ENCODE measurements at places on chromosomes 7 and 10.

GRCh38 chr10:24477915-24478314, 245.8 kb downstream of the ARHGAP21 start:
- DNase-seq, result no peak

DNA sequence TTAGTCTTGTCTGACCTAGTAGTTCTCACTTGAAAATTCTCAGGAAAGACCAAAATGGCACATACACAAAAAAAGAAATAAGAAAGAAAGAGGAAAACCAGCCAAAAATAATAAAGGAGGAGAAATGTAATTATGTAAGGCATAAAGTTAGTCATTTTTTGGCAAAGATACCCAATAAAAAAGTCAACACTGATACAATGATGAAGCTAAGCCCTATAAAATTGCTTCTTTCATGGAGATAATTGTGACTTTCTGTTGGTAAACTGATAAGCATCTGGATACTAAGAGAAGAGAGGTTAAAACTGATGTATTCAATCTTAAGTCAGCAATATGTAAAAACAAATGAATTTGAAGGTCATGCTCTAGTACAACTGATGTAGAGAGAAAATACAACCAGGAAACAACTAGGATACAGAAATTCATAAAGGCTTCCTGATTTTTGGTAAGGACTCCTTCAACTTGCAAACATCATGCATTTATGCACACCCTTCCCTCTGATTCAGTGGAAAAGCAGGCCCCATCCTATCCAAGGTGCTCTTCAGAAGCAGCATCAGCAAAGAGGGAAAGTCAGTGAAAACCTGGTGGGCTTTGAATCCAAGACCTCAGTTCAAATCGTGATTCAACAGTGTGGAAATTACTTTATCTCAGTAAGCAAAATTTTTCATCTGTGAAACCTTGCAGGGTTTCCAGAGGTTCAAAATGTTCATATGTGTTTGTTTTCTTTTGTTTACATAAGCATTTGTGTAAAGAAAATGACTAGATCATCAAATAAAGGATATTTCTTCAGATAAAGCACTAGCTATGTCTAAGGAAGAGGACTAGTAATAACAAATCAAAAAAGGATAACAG, 32.6 kb downstream of the IMMP2L start:
- DNase-seq, result no peak

DNA sequence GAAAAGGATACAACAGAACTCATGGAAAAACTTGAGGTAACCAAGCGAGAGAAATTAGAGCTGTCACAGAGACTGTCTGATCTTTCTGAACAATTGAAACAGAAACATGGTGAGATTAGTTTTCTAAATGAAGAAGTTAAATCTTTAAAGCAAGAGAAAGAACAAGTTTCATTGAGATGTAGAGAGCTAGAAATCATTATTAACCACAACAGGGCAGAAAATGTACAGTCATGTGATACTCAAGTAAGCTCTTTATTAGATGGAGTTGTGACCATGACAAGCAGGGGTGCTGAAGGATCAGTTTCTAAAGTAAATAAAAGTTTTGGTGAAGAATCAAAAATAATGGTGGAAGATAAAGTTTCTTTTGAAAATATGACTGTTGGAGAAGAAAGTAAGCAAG, 62.1 kb downstream of the AKAP9 start:
- DNase-seq, result no peak

DNA sequence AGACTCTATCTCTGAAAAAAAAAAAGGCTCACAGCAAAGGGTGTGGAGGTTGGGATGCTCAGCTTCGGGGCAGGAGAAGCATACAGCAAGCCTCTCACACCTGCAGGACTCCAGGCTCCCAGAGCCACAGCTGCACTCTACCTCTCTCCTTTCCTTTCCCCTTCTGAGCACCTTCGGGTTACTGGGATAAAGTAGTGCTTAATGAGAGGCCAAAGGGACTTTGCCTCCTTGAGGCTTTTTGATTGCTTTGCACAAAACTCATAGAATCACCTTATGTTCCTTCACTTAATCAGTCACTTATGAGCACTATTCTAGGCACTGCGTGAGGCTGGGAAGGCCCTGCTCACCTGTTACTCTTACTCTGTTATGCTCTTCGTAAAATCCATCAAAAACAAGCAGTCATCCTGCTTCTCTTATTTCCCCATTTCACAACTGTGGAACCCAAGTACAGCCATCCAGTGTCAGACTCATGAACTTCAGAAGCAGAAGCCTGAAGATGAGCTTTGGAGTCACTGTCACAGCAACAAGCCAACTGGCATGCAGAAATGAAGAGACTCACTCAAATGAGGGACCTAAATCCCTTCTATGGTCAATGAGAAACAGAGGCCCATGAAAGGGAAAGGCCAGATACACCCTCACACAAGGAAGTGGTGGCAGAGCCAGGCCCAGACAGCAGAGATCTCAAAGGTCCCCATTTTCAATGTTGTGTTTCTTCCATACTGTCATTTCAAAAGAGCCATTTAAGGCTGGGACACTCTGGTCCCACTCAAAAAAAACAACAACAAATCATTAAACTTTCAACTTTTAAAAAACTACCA, 205.4 kb downstream of the KCNMA1 start:
- DNase-seq, result no peak

- no peak for DNase-seq
These were observed 184.7 kb upstream of the FZD1 start for GRCh38 chr7:91079487-91079886.

DNA sequence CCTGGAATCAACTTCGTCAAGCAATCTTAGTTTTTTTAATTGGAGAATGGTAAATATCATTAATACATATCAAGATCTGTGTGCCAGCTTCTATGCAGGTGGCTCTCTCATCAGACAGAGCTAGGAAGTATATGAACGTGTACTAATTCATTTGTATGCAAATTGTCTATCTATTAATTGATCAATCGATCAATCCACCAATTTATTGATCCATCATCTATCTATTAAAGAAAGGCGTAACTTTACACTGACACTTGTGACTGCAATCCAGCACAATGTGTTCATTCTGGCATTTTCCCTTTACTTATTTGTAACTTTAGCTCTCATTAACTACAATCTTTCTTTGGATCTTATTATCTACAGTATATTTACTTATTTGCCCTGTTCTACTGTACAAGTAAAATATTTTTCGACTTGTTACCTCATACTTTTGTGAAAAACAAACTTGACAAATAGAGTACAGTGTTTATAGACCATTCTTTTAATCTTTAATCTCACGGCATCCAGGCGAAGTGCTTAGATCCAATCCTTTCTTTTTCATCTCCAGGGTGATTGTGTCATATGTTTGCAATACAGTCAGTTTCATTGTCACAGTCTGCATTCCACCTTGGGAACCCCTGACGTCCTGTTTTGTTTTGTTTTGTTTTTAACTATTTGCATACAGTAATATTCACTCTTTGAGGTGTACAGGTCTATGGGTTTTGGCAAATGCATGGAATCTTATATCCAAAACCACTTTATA, 22.0 kb upstream of the GHRHR start:
- DNase-seq, result no peak

DNA sequence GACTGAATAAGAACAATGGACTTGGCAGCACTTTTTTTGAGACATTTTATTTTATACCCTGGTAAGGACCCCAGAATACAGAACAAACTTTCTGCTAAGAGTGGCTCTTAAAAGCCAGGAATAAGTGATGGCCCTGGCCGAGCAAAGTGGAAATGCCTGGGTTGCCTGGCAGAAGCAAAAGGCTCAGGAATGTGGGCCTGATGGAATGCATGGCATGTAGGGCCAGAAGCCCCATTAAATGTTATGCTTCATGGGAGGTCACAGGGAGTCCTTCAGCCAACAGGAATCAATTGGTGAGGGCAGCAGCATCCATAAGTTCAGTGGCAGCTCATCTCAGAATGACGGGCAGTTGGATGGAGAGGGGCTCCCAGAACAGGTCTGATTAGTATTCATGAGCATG, 301.5 kb upstream of the CACNA2D1 start:
- DNase-seq, result no peak

GRCh38 chr10:73060738-73061635, 35.7 kb downstream of the P4HA1 start:
- DNase-seq, result peak; percentile 49

- DNase-seq, result peak; percentile 5
These were observed 77.8 kb upstream of the PDCD4 start for GRCh38 chr10:110793886-110794285.

DNA sequence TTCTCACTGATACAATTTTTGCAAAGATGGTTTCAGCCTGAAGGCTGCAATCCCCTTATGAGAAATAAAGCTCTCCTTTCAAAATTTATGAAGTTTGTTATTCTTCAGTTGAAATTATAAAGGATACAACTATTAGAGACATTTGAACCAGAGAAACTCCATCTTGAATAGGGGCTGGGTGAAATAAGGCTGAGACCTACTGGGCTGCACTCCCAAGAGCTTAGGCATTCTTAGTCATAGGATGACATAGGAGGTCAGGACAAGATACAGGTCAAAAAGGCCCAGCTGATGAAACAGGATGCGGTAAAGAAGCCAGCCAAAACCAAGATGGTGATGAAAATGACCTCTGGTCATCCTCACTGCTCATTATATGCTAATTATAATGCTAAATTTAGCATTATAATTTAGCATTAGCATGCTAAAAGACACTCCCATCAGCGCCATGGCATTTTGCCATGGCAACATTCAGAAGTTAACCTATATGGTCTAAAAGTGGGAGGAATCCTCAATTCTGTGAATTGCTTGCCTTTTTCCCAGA, 22.4 kb upstream of the IFIT1B start:
- DNase-seq, result no peak

DNA sequence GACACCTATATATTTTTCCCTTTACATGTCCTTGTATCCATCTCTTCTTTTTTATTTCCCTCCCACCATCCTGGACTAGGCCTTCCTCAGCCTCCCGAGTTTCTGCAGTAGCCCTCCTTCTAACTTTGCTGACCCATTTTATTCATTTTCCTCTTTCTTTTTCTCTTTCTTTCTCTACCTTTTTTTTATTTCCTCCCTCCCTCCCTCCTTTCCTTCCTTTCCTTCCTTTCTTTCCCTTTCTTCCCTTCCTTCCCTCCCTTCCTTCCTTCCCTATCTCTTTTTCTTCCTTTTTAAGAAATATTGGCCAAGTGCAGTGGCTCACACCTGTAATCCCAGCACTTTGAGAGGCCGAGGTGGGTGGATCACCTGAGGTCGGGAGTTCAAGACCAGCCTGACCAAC, 9.7 kb upstream of the CAMK2G start:
- DNase-seq, result no peak

DNA sequence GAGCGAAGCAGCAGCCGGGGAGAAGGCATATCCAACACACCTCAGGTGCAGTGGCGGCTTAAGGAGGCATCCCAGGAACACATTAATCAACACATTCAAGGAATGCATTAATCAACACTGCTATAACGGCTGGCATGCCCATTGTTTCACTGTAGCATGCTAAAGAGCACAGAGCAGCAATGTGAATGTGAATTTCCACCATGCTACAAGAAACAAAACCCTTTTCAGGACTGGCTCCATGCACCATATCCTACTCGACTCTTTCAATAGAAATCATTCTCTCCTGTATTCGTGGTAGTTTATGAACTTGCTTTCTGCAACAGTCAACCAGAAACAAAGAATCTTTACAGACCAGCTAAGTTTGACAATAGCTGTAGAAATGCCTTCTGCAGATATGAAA, 149.0 kb downstream of the NRCAM start:
- DNase-seq, result peak; percentile 60

GRCh38 chr7:44142028-44142427, 896 bp upstream of the MYL7 start:
- no peak for DNase-seq

DNA sequence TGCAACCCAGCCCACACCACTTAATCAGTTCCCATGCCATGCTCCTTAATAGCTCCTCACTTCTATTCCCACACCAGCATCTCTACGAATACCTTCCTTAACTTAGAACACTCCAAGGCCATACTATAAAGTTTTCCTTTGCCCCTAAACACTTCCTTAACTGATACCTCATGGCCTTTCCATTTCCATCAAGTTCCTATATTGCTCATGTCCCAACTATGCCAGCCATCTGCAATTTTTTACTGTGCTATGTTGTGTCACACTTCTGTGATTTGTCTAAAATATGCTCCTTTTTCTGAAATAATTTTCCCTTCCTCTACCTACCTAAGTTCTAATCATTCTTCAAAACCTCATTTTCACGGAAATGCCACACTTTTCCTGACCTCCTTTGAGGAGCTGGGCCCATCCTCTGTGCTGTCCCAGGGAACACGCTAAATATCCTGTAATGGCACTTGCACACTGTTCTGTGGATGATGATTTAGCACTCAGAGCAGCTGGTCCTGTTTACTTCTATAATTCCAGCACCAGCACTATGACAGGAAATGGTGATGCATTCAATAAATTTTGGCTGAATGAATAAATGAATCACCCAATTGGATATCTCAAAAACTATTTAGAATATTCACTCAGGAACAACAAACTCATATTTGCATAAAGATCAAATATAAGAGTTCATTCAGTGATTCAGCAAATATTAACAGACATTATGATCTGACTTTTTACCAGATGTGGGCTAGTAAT, 266.5 kb upstream of the HGF start:
- DNase-seq, result no peak

DNA sequence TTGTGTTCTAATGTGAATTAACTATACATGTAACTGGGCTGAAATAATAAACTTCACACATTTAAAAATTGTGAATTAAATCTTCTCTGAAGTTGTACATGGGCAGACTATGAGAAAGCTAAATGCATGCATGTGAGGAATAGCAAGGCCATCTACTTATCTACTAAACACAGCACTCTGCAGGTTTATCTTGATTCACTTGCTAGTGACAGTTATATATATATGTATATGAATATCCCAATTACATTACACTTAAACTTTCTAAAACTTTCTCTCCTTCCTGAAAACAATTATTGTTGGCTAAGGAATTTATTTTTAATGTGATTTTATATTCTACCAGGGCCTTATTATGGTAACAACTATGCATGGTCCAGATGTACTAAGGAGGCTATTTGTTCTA, 5.1 kb upstream of the SP4 start:
- no peak for DNase-seq
